BJ (cell line): ENCODE measurements at places on chromosomes 1 and 21.
A peak's percentile ranks its signal among the peaks of the same experiment; 100 is the strongest.

- DNase-seq: no peak
Measured at GRCh38 chr1:212138457-212138856, 102.9 kb downstream of the DTL start.

DNA sequence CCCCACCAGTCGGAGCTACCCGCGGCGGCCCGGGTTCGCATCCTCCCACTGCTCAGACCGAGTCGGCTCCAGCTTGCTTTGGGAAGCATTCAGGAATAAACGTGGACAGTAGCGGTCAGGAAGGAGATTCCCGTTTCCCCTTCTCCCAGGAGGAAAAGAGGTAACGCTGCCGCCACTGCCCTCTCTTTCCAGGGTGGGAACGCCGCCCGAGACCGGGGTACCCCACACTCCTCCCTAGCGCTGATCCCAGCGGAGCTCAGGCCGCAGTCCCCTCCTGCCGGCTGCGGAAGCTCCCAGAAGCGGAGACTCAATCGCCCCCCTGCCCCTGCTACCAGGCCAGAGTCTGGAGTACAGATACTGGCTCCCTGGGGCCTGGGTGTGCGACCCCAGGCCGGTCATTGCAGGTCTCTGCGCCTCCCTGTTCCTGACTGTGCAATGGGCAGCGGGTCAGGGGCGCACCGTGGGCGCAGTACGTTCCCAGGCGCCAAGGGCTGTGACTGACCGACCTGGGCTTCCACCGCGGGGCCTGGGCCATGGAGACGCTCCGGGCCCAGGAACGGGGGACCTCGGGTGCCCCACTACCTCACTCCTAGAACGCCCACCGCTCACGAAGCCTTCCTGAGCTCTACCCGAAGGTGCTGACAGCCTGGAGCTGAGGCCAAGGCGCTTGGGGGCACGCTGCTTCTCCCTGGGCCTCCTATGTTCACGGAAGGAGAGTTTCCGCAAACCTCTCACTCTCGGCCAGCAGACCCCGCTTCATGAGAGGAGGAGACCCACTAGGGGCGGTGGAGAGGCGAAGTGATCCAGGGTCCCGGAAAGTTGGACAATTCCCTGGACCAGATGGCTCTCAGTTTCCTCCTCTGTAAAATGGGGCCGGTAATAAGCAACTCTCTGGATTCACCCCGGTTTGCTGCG, 7.8 kb downstream of the DMRTA2 start:
- no peak for DNase-seq

- DNase-seq: no peak
Measured at GRCh38 chr1:165383599-165384405, 27.3 kb upstream of the LMX1A start.

DNA sequence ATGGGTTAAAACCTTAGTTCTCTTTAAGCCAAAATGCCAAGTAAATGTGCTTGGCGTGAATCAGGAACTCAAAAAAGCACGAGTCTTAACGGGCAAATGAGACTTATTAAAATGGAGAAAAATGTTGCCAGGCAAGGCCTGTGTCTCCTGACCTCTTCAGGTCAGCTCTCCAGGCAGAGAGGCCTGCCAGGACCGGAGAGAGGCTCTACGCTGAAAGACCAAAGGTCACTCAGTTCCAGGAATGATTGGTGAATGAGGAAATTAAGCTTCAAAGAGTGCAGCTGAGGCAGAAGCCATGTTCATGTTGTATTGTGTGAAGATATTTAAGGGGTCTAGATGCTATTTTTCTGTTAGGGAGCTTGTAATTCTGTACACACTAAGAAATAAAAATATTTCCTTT, 66.6 kb downstream of the SPAG17 start:
- no peak for DNase-seq

GRCh38 chr1:9891207-9891606, 18.9 kb downstream of the CTNNBIP1 start:
- no peak for DNase-seq

- DNase-seq: no peak
Measured at GRCh38 chr1:183575606-183576005, 14.7 kb downstream of the NCF2 start.

GRCh38 chr1:206905295-206906164, 8.3 kb downstream of the IL24 start:
- DNase-seq: peak; percentile 83

DNA sequence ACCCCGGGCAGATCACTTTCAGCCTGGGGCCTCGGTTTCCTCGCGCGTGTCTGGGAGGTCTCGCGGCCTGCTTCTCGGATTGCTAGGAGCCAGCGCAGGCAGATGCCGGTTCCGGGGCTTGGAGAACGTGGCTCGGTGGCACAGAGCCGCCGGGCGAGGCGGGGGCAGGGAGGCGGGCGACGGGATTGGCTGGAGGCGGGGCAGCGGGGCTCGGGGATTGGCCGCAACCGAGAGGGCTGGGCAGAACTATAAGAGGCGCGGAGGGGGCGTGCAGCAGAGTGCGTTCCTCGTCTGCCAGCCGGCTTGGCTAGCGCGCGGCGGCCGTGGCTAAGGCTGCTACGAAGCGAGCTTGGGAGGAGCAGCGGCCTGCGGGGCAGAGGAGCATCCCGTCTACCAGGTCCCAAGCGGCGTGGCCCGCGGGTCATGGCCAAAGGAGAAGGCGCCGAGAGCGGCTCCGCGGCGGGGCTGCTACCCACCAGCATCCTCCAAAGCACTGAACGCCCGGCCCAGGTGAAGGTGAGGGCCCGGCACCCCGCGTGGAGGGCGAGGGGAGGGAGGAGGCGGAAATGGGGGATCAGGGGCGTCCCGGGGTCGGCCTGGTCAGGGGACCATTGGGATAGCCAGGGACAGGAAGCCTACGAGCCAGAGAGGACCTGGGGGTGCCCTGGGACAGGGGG, at the start of gene MFSD2A:
MFSD2A (plus strand) TSS at position 276 of the 677 bp plus-strand sequence; CDS start at position 424, 148 bp downstream.
- DNase-seq: peak; percentile 52

- no peak for DNase-seq
Measured at GRCh38 chr1:230778916-230779590, 31.9 kb downstream of the CAPN9 start.

DNA sequence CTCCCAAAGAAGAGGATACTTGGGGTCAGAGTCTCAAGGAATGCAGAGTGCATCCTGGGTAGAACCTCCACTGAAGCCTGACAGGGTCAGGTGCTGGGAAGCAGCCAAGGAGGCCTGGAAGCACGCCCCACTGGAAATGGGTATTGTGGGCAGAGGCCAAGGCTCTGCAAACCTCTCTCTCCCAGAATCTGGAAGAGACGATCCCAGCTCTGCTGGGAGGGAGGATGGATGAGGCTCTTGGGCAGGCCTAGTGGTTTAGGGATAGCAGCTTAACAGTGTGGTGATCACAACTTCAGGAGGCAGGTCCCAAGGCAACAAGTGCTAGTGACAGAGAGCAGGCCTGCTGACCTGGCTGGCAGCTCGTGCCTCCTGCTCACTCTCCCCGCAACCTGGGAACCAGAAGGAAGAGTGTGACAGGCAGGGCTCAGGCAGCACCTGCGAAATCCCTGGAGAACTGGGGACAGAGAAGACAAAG, 641.0 kb downstream of the PLPP3 start:
- no peak for DNase-seq

- DNase-seq: no peak
Measured at GRCh38 chr1:186904361-186904760, 75.6 kb downstream of the PLA2G4A start.

- no peak for DNase-seq
Measured at GRCh38 chr1:1510912-1511532, 940 bp upstream of the ATAD3A start.

GRCh38 chr1:173448945-173449344, 28.2 kb upstream of the PRDX6 start:
- DNase-seq: no peak

GRCh38 chr1:103790172-103790571, 40.5 kb downstream of the AMY1C start:
- no peak for DNase-seq

DNA sequence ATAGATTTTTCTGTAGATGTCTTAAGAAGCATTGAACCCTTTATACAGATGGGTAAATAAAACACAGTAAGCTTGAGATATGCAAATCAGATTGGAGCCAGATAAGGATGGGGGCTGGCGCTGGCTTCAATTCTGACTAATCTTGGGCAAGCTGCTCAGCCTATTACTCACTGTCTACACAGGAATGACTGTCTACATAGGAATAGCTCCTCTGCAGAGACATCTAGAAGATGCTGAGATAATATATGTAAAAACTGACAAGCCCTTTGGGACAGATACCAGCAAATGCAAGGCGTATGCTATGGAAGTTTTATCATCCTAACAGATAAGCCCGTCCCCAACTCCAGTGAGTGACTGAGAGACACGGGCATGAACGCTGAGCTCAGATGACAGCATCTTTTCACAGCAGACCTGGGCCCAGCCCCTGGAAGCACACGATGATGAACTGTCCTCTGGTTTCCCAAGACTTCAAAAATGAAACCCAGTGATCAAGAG, 1.7 kb downstream of the CLDN14 start:
- DNase-seq: peak; percentile 66

DNA sequence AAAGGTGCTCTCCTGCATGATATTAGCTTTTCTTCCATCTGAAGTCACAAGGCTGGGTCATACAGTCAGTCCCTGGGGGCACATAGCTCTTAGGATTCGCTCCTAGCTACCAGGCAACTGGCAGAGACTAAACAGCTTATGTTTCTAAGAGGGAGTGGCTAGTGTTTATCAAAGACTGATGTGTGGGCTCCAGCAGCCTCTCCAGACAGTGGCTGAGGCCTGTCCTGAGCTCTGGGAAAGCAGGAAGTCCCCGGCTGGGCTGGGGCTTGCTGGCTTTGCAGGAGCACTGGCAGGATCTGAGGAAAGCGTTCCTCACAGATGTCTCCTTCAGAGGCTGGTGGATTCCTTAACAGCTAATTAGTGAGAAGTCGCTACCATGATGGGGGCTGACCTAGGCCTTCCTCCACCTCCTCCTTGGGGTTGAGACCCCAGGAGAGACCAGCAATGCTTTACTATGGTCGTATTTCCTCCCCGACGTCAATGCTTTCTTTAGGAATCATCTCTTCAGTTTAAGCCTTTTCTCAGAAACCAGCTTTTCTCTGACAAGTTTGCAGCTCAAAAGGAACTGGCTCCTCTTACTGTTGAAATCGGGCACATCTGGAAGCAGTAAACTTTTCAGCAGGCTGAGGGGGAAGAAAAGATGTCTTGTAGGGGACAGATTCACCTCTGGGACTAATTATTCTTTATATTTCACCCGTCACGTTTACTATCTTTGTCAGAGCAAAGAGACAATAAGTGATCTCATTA, 33.5 kb upstream of the HHAT start:
- DNase-seq: peak; percentile 59

DNA sequence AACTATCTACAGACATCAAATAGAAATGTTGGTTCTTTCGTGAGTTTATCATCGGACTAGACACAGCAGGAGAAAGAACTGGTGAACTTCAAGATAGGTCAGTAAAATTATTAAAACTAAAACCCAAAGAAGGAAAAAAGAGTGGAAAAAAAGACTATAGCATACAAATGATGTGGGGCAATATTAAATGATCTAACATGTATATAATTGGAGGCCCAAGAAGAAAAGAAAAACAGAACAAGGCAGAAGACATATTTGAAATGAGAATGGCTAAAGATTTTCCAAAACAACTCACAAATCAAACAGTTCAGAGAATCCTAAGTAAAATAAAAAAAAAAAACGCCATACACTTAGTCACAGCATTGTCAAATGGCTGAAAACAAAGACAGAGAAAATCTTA, 101.8 kb downstream of the PCNX2 start:
- no peak for DNase-seq

DNA sequence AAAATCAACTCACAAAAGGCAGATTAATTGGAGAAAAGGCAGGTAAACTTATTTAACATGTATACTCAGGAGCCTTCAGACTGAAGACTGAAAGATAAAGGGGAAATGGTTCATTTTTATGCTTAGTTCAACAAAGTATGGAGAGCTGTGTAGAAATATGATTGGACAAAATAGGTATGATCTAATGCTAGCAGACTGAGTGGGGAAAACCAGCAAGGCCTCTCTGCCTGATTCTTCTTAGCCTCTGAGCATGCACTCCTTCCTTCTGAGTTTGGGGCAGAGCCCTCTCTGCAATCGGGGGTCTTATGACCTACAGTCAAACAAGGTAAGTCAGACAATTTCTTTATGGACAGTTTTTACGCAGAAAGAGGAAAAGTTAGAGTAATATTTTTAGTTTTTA, 38.8 kb upstream of the SUCO start:
- DNase-seq: no peak

- no peak for DNase-seq
Measured at GRCh38 chr21:24310788-24311187, 1296.5 kb downstream of the MRPL39 start.

GRCh38 chr1:193437785-193438184, 251.4 kb upstream of the B3GALT2 start:
- DNase-seq: no peak

DNA sequence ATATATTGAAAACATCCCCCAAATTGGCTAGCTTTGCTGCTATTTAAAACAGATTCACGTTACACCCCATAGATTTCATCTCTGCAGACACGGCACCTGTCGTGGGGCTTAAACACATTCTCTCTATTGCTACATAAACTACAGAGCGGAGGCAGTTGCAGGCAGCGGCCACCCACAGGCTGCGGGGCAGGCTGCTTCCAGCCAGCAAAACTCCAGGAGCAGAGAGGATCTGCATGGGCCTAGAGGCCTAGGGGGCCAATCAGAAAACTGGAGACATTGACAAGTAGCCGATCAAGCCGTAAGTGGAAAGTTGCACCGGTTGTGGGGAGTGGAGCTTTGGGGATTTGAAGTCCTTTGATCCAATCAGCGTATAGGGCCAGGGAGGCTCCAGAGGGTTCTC, 129.0 kb upstream of the KLHDC7A start:
- DNase-seq: no peak

DNA sequence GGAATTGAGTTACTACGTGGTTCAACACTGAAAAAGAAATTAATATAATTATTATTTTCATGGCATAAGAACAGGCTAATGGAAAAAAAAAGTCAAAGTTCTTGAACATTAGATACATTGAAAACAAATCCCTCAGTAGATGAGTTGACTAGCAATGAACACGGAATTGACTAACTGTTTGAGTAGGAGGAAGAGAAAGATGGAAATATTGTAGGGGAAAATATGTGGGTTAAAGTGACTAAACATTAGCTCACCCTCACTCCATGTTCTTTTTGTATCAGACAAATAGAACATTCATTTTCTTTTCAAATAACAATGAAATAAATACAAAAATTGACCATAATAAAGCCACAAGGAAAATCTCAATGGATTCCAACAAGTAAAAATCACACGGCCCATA, 84.3 kb downstream of the KCNK2 start:
- no peak for DNase-seq

DNA sequence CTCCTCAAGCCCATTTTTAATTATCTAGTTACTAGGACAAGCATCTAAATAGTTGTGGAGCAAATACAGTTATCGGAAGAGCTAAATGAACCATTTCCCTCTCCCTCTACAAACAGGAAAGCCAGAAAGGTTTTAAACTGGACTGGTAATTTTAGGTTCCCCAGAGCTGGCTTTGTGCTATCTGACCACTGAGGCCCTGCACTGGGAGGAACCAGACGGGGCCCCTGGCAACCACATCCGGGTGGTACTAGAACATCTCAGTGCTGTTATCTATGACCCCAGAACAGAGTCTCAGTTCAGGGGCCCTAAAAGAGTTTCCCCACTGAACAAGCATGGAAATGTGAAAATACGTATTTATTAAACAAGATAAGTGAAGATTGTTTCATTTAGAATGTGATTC, 7.7 kb upstream of the RSPH1 start:
- DNase-seq: no peak

GRCh38 chr1:30194741-30195423, 528.5 kb downstream of the MATN1 start:
- no peak for DNase-seq

- DNase-seq: no peak
Measured at GRCh38 chr1:109876617-109877316, 33.9 kb upstream of the CSF1 start.
